ENCODE measurements at places on chromosomes 2 and 18.
A peak's percentile ranks its signal among the peaks of the same experiment; 100 is the strongest.

DNA sequence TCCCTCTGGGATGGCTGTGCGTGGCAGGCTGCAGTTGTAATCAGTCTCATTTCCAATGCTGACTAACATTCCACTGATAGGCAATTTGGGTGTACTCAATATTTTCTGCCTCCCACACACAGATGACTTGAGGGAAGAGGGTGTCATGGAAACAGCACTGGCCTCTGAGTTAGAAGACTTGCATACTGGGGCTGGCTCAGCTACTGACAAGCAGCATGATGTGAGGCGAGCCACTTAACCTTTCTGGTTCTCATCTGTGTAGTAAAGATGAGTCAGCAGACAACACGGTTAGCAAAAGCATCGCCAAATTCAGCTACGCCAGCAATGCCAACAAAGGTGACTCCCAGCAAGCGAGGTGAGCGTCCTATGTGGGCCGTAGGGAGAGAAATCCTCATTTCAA lies 73.5 kb downstream of the COLEC12 start:
- DNase-seq, result no peak

GRCh38 chr2:191178806-191179514 lies 28.2 kb upstream of the STAT4 start:
- DNase-seq, result no peak

- DNase-seq, result no peak
Observed at GRCh38 chr2:208306291-208306690, 40.2 kb downstream of the PIKFYVE start.

- no peak for DNase-seq
Observed at GRCh38 chr2:24203029-24203786, 28.4 kb downstream of the FAM228A start.

- DNase-seq, result peak; percentile 10
Observed at GRCh38 chr2:73406996-73407395, 21.4 kb downstream of the ALMS1 start.

GRCh38 chr2:219727771-219728429 lies 100.5 kb downstream of the SLC4A3 start:
- no peak for DNase-seq

DNA sequence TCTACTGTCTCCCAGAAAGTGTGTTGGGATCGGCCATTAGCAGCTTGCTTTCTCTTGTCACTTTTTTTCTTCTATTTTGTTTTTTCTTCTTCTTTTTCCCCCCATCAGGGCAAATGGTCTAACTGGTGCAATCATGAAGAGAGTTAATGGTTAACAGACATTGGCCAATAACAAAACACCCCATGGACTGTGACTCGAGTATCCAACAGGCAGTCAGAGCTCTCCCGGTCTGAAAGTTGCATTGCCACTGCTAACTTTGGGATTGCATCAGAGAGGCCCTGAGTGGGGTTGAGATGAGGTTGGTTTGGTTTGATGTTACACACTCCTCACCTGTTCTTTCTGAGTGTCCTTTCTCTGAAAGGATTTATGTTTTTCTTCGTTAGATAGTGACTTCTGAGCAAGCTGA lies 12.9 kb upstream of the SNORC start:
- no peak for DNase-seq

GRCh38 chr2:20641123-20641985 lies 9.5 kb downstream of the HS1BP3 start:
- DNase-seq, result no peak

GRCh38 chr2:113203217-113203530 lies 29.4 kb downstream of the PSD4 start:
- no peak for DNase-seq

- no peak for DNase-seq
Observed at GRCh38 chr2:47014564-47015051, 99.0 kb upstream of the MCFD2 start.

DNA sequence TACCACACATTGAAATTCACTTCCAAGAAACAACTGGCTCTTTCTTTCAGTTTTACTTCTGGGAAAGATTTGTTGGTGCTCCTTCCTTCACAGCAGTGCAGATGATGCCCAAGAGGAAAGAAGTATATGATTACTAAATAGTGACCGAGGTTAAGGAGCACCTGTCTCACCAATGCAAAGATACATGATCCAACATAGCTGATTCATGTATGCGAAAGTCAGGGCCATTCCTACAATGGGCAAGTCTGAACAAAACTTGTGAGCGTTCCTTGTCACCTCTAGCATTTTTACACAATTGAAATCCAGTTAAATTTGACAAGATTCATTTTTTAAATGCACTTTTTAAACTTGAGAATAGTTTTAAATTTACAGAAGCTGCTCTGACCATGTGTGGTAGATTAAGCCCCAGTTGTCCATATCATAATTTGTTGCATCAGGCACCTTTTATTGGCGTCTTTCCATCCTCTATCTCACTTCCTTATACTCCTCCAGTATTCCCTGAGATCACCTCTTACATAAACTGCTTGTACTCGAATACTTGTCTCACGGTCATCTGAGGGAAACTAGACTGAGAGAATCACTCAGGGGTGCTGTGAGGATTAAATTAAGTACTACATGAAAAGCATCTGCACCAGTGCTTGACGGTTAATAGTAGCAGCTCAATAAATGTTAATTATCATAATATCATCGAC lies 438.8 kb upstream of the CDH20 start:
- DNase-seq, result no peak

DNA sequence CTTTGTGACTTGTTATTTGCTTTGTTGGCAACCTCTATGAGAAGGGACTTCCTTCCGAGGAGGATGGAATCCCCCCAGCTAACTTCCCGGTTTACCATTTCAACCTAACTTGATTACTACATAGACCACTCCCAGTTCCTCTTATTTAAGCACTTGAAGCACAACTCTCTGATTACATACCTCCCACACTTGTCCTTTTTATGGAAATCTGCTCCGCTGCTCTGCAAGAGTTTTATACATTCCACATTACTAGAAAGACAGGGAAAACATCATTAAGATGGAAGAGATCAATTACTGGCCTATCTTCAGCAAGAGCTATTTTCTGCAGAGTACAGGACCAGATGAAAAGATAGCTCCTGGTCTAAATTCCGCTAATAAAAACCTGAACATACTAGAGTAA lies 160.0 kb upstream of the PGAP1 start:
- DNase-seq, result no peak

GRCh38 chr2:16311521-16312440 lies 353.9 kb downstream of the CYRIA start:
- no peak for DNase-seq

DNA sequence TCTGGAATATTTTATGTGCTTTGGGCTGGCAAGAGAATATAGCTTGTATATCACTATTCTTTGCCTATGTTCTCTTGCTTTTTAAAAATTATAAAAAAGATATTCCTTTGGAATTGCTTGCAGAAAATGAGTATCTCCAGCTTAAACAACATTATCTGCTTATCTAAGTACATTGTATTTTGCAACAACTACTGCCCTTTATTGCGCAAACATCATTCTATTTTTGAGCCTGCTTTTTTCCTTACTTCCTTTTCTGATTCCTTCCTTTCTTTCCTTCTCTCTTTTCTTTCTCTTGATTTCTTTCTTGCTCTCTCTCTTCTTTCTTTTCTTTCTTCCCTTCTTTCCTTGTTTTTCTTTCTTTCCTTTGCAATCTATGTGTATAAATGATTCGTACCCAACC lies 74.0 kb downstream of the UNC80 start:
- no peak for DNase-seq

DNA sequence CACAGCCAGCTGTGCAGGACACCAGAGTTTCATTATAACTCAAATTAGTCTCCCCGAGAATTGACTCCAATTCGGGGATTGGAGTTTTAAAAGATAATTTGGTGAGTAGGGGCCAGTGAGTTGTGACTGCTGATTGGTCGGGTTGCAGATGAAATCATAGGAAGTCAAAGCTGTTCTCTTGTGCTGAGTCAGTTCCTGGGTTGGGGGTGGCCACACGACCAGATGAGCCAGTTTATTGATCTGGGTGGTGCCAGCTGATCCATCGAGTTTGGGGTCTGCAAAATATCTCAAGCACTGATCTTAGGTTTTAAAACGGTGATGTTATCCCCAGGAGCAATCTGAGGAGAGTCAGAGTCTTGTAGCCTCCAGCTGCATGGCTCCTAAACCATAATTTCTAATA lies 82.7 kb upstream of the SLC66A3 start:
- no peak for DNase-seq

- DNase-seq, result no peak
Observed at GRCh38 chr2:180196419-180196977, 189.4 kb upstream of the CWC22 start.

DNA sequence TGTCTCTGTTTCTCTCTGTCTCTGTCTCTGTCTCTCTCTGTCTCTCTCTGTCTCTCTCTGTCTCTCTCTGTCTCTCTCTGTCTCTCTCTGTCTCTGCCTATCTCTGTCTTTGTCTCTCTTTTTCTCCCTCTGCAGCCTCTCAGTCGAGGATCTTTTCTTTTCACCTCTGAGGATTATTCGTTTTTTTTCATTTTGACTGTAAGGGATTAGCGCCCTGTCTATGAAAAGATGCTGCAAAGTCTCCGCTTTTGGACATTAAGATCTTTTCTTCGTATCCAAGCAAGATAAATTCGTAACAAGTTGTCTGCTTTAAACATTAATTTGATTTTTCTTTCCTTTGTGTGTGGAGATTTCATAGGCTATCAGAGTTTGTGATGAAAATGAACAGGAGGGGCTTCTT lies 191.2 kb upstream of the TPO start:
- DNase-seq, result no peak

DNA sequence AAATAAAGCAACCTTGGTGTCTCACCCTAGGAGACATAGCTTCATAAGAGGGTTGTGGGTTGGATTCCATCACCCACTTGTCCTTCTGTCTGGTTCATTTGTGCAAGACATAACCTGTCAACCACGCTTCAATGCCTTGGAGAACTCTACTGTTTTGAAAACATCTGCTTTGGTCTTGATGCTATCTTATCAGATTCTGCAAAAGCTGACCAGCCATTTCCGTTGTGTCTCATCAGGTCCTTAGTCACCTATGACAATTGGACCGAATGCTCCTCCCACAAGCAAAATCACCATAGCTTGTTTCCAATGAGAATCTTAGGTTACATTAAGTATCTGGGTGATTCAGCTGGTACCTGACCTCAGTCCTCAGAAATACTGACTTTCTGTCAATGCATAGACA lies 35.4 kb downstream of the STAT4 start:
- no peak for DNase-seq

DNA sequence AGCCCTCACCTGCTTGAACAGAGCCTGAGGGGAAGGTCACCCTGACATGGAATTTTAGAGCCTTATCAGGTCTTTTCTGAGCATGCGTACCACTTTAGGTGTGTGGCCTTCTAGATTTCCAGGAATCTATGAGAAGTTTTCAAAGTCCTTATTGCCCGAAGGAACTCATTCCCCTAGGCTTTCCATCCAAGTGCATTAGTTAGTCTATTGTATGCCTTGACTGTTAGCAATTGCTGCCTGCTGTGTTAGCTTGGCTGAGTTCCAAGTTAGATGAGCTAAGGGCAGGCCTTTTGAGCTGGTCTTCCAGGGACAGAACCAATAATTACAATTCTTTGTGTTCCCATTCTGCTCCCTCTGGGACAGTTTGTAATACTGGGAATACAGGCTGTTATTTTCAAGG lies 30.8 kb upstream of the PUM2 start:
- DNase-seq, result peak; percentile 6

- peak; percentile 0 for DNase-seq
Observed at GRCh38 chr2:113711851-113712250, 44.6 kb downstream of the SLC35F5 start.

DNA sequence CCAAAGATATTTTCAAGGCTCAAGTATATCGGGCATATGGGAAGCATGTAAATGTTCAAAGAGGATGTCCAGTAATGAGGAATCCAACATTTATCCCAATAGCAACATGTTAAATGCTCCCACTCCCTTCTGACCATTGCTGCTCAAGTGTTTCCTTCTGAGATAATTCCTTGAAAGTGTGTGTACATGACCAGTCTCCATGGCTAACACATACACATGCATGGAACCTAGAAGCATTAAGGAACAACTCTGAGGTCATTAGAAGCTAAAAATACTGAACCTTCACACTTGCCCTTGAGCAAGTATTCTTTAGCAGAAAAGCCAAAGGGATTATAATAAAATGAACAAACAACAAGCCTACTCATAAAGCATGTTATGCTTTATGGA lies 433.8 kb upstream of the TCF4 start:
- no peak for DNase-seq

- DNase-seq, result no peak
Observed at GRCh38 chr2:142725386-142725785, 152.1 kb upstream of the KYNU start.

GRCh38 chr2:236706288-236706687 lies 136.7 kb downstream of the ACKR3 start:
- DNase-seq, result no peak

DNA sequence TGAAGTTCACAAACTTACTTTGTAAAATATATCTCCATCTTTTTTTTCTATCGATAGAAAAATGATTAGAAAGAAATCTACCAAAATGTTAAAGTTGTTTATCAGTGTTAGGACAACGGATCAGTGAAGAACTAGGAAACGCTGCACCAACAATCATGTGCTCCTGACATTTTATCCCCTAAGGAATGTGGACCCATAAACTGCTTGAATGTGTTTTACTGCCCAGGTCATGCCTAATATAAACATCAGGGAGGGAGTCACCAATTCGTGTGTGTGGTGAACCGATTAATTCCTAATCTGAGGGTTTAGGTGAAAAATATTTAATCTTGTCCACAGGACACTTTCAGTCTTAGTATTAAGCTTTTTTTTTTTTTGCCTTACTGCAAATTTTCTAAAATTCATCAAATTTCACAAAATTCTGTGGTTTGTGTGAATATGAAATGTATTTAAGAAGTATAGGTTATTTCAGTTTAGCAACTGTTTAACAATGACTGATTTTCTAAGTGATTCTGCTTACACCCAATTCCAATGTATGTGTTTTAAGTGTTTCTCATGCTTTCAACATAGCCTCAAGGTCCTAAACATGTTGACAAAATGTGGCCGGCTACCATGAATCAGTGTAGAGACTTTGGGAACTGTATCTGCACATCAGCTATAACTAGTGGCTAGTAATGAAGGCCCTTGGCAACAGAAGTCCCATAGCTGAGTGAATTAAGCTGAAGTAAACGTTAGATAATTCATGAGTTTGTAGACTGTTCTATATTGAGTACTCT lies 11.1 kb upstream of the KIDINS220 start:
- no peak for DNase-seq

DNA sequence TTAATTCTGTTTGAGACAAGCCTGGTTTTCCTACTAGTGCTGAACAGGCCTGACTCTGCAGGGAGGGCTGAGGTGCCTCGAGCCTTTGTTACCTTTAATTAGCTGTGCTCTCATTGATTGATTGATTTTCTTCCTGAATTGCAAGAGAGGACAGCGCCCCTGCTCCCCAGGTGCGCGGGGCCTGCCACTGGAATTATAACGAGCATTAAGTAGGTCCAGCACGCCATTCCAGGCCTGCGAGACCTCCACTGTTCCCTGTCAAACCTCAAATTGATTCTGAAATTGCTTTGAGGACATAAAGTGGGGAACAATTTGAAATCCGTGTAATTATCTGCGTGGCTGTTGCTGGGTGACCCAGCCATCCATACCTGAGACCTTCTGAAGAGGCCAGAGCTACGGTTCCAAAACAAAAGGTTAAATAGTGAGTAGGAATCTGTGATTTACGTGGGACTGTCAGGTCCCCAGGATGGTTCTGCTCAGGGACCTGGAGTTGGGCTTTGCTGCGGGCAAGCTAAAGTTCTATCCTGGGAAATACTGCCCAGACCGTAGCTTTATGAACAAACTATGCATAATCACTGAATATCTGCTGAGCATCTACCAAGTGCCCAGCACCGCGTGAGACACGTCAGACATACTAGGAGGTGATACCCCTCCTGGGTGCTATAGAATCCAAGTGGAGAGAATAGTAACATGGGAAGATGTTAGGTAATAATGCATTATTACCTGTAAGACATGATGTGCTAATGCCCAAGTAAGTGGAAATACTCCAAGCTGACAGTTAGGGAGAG lies 104.1 kb downstream of the ZBTB7C start:
- DNase-seq, result no peak
